Germinal center (tissue), 1 donor: ENCODE measurements at places on chromosomes 1 and 21.

GRCh38 chr21:42411197-42411869 lies 7.6 kb downstream of the UBASH3A start:
- DNase-seq = no peak

DNA sequence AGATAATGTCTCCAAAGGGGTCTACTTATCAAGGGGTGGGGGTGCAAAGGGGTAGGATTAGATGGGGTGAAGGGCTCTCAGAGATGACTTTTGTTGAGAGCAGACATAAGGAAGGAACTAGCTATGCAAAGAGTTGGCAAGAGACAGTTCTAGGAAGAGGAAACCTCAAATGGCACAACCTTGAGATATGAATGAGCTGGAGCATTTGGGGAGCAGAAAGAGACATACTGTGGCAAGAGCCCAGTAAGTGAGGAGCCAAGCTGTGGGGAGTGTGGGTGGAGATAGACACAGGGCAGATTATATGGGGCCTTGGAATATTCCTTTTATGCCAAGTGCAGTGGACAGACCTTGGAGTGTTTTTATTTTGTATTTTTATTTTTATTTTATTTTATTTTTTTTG lies 84.8 kb upstream of the BTG3 start:
- DNase-seq = no peak

GRCh38 chr1:116572771-116573430 lies 2.1 kb upstream of the CD58 start:
- DNase-seq = no peak

- no peak for DNase-seq
Measured at GRCh38 chr1:245685111-245685810, 530.5 kb downstream of the KIF26B start.

DNA sequence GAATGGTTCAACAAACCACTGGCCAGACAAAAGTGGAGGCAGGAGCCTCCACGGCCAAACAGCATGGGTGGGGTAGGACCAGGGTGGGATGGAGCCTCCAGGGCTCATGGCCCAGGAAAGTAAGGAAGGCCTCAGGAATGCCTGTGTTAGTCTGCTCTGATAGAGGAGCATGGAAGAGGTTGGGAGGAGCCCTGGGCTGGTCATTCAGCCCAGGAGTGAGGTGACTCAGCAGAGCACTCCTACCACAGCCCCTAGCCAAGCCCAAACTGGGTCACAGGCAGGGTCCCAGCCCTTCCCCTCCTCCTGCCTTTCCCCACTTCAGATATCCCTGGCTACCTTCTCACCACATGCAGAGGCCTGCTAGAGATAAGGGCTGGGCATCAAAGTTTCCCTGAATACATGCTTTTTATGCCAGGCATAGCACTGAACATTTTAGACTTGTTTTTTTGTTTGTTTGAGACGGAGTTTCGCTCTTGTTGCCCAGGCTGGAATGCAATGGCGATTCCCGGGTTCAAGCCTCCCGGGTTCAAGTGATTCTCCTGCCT lies 3.1 kb upstream of the SHISA4 start:
- DNase-seq = no peak

DNA sequence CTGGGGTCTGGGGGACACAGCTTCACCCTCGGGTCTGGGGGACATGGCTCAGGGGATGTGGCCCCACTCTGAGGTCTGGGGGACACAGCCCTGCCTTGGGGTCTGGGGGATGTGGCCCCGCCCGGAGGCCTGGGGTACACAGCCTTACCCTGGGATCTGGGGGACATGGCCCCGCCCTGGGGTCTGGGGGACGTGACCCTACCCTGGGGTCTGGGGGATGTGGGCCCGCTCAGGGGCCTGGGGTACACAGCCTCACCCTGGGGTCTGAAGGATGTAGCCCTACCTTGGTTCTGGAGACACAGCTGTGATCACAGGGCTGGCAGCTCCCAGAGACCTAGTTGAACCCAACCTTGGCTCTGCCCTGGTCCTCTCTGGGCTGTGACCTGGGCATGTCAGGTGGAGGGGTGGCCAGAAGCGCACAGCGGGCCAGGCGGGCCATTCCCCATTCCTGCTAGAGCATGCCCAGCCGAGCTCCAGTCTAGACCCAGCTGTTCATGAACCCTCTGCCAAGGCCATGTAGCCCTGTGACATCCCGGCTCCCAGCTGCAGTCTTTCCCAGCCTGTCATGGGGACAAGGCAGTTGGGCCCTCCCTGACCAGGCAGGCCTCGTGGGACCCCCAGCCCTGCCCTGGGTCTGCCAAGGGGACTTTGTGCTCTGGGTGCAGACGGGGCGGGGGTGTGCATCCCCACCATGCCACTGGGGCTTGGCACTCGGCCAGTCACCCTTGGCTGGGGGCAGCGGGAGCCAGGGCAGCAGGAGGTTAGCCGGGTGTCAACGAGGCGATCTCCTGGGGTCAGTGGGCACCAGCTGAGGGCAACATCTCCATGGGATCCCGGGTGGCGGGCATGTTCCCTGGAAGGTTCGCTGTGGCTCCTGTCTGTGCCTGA lies 43.9 kb downstream of the WNT9A start:
- no peak for DNase-seq

DNA sequence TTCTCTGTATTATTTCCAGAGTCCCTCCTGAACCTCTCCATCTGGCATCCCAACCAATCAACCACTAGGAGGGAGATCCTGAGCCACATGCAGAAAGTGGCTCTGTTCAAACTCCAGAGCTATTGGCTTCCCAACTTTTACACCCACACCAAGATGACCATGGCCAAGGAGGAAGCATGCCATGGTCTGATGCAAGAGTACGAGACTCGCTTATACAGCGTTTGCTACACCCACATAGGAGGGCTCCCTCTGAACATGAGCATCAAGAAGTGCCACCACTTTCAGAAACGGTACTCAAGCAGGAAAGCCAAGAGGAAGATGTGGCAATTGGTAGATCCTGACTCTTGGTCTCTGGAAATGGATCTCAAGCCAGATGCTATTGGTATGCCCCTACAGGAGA lies 23.6 kb downstream of the RGSL1 start:
- DNase-seq = no peak

GRCh38 chr1:18066576-18066975 lies 41.0 kb upstream of the IGSF21 start:
- DNase-seq = no peak

GRCh38 chr1:171550050-171550449 lies 64.7 kb downstream of the PRRC2C start:
- DNase-seq = no peak

GRCh38 chr1:201050515-201051277 lies 27.2 kb upstream of the KIF21B start:
- DNase-seq = peak; percentile 36

DNA sequence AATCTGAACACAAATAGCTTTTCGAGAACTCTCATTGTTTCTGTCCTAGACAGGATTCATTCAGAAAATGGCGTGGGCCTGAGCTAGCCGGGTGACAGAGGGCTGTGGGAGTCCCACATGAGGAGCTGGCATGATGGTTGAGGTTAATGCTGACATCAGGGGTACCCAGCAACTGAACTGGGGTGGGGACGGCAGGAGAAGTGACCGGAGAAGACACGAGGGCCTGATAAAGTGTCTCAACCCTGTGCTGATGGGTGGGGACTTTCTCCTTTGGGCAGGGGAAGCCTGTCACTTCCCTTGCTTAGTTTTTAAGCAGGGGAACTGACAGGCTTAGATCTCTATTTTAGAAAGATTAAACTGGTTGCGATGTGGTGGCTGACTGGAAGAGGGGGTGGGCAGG lies 14.6 kb downstream of the CHIT1 start:
- no peak for DNase-seq

DNA sequence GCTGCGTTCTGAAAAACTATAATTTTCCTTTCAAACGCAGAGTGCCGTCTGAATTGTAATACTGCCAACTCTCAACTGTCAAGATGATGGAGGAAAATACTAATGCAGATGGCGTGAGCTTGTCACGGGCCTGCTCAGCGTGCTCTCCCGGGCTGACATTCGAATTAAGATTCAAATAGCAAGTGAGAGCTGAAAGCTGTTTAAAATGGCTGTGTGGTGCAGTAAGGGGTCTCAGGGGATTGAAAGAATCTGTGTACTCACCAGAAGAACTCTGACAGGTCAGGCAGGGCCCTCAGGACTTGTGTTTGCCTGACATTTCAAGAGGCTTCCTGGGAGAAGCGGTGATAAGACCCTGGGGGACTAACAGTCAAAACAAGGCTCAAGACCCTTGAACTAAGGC lies 33.1 kb downstream of the ZMYND12 start:
- DNase-seq = no peak

GRCh38 chr1:44089371-44090048 lies 29.1 kb upstream of the KLF17 start:
- DNase-seq = no peak

DNA sequence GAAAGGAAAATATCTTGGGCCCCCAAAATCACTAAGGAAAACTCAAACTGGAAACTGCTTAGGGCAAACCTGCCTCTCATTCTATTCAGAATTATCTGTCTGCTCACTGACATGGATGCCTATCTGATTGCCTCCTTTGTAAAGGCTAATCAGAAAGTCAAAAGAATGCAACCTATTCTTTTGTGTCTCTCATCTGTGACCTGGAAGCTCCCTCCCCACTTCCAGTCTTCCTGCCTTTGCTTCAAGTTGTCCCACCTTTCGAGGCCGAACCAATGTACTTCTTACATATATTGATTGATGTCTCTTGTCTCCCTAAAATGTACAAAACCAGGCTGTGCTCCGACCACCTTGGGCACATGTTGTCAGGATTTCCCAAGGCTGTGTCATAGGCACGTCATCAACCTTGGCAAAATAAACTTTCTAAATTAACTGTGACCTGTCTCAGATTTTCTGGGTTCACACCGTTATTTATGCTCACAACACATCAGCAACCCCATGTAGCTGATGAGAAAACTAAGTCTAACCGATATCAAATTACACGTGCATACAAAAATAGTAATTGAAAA lies 302.3 kb upstream of the NRIP1 start:
- no peak for DNase-seq

GRCh38 chr1:209335178-209335577 lies 248.3 kb upstream of the CAMK1G start:
- DNase-seq = peak; percentile 15

GRCh38 chr1:232983817-232984567 lies 33.6 kb downstream of the NTPCR start:
- no peak for DNase-seq

DNA sequence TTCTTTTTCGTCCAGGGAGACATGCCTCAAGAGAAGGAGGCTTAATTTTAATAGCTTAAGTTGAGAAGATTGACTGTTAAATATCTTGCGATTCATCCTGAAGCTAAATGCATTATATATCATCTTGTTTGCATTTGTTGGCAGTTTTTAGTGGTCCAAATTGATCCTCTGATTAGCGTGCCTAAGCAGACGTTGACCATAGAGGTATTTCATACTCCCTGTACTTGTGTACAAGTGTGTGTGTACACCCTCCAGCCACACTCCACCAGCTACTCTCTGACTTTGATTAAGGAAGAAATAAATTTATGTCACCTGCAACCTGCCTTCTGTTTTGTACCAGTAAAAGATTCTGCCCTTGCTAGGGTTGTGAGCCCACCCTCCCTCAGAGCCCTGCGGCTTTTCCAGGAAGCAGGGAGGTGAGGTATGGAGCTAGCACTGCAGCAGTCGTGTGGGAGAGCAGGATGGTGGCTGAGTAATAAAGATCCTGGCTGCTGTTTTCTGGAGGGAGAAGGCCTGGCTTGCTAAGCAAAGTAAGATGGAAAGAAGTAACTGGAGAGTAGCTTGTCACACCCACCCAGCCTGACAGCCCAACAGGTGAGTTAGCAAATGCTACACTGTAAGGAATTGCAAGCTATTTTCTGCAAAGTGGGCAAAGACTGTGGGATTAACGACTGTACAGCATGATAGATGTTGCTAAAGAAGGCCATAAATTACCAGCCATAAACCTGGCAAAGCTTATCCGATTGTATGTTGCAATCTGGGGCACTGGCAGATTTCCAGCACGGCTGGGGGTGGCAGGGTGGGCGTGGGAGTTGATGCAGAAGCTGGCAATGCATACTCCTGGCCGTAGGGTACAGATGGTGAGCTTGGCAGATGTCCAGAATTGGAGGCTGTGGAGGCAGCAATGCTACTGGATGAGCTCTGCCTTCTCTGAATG lies 170.2 kb downstream of the TNR start:
- no peak for DNase-seq

DNA sequence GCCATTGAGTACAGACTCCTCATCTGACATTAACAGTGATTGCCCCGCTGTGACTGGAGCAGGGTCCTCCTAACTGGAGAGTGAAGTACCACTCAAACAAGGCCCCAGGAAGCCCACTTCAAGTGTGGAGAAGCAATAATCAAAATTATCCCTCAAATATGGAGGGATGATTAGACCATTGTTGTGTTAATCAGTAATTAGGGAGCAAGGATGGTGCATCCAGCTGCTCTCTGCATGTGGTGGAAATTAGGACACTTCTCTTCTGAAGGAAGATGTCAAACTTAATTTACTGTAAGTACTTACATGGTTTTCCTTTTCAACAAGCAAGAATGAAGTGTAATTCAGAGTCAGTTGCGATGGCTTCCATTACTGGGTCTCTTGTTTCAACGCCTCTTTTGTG lies 3.4 kb upstream of the ZP4 start:
- DNase-seq = no peak

DNA sequence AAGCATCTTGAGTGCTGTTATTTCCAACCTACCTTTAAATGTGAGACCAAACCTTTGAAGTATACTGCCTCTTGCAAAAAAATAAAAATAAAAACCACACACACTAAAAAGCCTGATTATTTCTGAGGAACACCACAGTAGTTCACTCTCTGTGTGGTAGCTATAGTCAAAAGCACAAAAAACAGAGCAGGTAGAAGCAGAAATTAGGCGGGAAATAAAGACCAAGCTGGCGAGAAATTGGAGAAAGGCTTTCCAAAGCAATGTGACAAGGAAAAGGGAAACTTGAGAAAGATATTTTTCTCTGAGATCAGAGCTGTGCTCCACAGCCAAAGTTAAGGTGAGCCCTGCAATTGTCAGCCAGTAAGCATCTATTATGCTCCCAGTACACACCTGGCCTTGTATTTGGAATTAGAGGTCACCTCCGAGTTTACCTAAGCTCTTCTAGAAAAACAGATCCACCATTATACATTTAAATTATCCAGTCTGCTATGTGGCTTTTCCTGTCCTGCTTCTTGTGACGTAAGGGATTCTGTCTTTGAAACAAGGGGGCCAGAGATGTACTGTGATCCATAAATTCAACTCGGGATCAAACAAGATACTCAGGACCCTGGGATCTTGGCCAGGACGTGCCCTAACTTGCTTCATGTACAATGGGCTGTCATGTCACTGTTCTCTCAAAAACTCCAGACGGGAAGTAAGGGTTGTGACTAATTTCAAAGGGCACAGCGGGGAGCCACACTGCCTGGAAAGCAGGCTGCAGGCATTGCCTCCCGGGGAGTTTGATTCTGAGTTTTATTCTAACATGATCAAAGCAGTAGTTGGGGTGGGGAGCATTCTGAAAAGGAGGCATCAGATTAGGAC lies 39.8 kb upstream of the RAB4A start:
- no peak for DNase-seq

DNA sequence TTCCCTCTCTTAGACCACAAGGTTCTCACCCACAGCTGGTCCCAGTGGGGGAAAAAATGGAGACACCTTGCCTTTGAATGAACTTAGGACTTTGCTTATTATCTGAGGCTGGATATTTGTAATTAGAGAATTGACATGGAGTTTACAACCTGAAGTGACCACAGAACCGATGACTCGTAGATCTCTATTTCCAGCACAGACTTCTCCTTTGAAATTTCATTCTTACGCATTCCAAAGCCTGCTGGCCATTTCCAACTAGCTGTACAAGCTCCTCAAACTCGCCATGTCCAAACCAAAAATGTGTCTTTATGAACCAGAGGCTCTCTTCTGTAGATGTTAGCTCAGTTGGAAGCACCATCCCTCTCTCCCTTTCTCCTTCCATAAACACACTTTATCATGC lies 12.0 kb downstream of the RAB7B start:
- DNase-seq = no peak

- DNase-seq = no peak
Measured at GRCh38 chr1:10916991-10917390, 95.5 kb upstream of the TARDBP start.
